ENCODE measurements at places on chromosomes 5 and 9.

DNA sequence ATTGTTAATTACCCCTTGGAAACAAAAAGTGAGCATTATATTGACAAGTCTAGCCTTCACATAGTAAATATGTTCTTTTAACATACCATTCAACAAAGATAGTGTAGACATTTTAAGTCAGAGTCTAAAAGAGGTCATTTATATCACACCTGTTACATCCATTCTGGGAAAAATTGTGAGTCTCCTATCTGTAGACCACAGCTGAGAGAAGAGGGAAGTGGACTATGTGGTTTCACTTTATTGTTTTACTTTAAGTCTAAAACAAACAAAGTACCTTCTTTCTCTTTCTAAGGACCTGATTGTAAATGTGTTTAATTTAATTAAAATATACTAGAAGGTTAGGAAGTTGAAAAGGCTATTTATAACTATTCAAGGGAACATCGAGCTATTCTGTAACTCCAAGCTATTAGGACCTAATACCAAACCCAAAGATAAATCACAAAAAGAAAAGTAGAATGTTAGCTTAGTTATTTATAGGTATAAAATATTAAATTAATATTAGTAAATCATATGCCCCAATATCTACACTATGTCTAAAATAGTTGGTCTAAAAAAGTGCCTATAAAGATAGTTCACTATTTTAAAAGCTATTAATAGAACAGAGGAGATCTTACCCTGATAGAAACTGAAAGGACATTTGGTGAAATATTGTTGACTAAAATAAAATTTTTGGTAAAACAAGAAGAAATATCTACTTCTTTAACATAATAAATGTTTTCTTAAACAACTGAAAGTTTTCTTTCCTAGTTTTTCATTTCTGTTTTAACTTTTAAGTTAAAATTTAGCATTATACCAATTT is 134.9 kb downstream of the TMEM167A start:
- DNase-seq: no peak

GRCh38 chr9:94108584-94108983 is 24.3 kb downstream of the PTPDC1 start:
- DNase-seq: no peak

DNA sequence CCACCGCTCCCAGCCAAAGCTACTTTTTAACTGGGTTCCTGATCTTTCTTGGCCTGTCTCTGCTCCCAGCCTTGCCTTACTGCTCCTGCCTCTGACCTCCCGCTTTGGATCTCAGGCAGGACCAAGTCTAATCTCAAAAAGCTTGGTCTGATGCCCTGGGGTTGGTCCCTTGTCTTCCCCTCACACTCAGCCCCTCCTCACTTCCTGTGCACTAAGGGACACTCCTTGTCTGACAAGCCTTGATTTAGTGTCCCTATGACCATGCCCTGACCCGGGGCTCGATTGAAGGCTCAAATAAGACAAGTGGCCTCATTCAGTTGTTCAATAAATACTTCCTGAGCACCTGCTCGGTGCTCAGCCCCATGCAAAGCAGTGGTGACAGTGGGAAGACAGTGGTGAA is 3.7 kb upstream of the GTF3C5 start:
- DNase-seq: no peak

- no peak for DNase-seq
Observed at GRCh38 chr9:89970701-89971100, 365.9 kb downstream of the GADD45G start.

DNA sequence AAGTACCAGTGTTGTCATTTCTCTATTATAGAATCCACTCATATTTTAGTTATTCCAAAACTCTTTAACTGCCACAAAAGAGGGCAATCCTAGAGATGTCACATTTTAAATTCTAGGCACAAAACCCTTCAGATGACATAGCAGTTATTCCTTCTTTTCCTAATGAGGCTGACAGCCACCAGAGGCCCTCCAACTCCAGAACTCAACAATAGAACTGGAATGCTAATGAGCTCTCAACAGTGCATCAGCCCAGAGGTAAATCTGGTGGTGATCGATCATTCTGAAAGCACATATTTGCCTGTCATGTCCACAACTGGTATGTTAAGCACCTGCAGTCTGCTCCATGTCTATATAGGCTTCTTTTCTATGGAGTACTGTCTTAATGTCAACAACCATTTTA is 40.2 kb upstream of the RAB3C start:
- DNase-seq: no peak

DNA sequence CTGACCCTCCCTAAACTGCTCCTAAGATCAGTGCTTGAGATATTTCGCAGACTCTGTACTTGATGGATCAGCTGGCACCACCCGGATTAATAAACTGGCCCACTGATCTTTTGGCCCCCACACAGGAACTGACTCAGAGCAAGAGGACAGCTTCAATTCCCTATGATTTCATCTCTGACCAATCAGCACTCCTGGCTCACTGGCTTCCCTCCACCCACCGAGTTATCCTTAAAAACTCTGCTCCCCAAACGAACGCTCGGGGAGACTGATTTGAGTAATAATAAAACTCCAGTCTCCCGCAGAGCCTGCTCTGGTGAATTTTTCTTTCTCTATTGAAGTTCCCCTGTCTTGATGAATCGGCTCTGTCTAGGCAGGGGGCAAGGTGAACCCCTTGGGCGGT is 36.5 kb upstream of the CD180 start:
- DNase-seq: no peak

- DNase-seq: no peak
Observed at GRCh38 chr5:169125571-169125970, 175.4 kb downstream of the SLIT3 start.

DNA sequence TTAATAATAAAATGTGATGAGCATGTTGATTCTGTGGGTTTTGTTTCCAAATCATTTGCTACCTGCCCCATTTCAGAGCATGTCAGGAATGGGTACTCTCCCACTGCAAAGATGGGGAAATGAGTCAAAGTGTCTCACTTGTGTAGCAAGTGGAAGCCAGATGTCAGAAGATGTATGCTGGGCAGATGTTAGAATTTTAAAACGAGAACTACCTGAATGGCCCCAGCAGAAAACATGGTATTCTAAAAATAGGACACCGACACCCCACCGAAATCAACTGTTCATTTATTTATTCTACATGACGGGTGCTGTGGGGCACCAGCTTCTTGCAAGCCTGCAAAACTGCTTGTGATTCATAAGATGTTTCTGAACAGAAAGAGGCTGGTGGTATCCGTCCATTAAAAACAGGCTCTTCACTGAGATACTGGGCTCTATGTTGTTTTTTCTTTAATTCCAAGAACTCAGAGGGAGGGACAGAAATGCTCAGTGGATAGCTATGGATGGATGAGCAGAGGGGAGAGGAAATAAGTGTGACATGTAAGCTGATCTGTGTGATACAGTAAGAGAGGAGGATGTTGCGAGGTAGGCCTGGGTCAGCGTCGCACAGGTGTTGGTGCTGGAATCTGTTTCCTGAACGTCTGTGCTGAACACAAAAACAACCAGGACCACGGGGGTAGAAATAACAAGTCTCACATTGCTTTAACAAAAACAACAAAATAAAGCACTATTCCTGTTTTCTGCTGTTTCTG is 157.2 kb downstream of the EFNA5 start:
- DNase-seq: peak; percentile 70

DNA sequence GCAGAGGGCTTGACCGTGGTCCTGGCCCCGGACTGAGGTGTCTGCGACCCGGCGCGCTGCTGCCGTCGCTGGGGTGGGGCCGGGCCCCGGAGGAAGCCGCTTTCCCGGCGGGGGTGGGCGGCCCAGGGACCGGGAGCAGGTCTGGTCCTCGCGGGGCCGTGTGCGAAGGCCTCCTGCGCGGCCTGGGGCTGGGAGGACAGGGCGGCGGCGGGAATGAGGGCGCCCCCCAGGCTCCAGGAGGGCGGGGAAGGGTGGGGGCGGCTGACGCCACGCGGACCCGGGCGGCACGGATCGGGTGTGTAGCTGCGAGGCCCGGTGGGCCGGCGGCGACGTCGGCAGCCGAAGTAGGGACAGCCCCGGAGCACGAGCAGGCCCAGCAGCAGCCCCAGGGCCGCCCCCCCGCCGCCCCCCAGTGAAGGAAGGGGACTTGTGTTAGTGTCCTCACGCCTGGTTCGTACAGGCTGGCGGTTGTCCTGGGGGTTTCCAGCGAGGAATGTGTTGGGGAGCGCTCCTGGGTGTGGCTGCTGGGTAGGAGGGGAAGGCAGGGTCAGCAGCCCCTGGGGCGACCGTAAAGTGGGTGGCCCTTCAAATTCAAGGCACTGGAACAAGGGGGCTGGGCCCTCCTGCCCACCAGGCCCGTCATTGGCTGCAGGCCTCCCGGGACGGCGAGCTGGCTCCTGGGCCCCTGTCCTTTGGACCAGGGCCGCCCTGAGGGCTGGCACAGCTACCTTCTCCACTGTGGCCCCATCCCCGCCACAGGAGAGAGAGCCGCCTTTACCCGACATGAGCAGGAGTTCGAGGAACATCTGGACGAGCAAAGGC is 597 bp upstream of the TMEM250 start:
- no peak for DNase-seq

DNA sequence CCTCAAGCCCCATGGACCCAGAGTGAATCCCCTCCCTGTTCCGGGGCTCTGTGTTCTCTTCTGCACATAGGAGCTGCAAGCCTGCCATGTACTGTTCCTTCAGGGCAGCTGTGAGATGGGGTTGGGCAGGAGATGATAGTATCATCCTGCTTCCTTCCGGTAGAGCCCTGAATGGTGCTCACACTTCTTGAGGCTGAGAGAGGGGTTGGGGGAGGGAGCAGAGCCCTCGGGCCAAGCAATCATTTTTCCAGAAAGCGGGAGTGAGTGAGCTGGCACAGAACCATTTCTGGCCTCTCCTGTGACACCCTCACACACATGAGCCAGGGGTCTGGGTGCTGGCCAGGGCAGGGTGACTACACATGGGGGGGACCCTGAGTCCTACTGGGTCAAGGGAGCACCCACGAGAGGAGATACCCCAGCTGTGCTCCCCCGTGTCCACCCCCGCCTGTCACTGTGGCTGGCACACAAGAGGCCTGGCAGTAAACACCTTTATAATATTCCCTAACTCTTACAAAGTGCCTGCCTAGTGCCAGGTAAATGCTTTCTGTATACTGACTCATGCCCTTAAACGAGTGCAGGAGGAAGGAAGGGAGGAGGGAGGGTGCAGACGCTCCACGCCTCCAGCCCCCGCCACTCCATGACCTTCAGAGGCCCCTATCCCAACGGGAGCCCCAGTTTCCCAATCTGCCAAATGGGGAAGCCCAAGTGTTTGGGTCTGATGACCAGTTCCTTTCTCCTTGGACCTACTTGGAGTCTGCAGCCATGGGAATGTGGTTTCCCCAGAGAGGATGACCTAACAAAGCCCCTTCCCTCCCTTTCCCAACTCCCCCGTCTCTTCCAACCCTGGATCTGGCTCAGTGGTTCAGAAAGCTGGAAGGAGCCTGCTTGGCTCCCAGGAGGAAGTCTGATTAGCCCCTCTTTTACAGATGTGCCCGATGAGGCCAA is 15.5 kb downstream of the AKNA start:
- peak; percentile 91 for DNase-seq

DNA sequence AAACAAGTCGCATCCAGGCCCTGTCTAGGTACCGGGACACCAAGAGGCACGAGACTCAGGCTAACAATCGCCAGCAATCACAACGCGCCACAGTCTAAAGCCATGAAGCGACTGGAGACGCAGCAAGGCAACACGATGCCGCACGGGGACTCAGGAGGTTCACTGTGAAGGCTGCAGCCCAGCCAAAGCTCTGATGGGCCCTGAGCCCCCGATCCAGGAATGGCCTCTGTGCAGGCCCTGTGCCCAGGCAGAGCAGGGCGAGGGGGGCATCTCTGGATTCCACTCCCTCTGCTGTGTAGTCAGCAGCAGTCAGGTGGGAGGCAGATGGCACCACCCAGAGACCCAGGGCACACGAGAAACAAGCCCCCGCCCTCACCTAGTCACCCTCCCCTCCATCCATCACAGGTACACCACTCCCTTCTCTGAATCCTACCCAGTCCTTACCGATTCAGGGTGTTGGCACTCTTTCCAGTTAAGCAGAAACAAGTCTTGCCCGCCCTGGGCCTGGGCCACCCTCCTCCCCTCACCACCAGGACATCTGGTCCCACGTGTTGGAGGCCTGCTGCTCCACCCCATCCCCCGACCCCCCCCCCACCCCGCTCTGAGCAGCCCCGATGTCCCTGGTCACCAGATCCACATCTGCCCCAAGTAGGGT is 1.1 kb downstream of the RALGDS start:
- no peak for DNase-seq

DNA sequence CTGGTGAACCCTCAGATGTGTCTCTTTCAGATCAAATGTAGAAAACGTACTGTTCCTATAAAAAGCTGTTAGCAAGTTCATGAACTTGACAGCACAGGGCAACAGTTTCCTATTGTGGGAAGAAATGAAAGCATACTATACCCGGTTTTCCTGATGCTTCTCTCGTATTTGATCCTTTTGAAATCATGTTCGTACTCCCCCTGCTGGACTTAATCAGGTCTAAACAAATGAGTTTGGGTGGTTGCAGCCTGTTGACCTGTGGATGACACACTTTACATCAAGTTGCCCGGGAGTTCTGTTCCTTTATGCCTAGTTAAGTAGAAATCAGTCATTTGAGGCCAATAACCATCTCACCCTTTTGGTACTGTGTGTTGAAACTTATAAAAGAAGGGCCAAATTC is 1992.3 kb downstream of the MAT2B start:
- DNase-seq: no peak

DNA sequence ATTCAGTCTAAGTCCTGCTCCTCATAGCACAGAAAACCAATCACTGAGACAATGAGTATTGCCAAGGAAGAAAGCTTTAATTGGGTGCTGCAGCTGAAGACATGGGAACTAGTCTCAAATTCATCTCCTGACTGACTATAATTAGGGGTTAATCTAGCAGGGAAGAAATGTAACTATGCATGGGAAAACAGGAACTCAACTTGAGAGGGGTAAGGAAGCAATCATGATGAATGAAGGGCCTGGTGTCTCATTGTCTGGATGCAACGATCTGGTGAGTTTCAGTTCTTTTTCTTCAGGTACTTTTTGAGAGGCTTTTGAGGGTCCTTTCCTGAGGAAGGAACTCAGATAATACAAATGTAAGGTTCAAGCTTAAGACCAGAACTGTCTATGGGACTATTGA is 24.0 kb upstream of the OCLN start:
- no peak for DNase-seq

DNA sequence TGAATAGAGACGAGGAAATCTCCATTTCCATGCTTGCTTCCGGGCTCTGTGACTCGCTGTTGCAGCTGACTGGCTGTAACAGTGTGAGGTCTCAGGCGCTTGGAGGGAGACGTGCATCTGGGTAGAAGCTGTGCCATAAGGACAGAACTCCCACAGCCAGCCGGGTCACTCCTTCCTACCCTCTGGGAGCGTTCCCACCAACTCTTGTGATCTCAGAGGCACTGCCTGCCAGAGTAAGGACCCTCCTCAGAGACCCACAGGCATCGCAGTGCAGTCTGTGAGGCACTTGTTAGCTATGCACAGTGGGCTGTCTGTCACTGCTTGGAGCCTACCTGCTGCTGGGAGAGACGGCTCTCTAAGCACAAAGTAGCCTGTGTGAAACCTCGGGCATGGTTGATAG is 203.4 kb upstream of the SEMA6A start:
- DNase-seq: peak; percentile 6

DNA sequence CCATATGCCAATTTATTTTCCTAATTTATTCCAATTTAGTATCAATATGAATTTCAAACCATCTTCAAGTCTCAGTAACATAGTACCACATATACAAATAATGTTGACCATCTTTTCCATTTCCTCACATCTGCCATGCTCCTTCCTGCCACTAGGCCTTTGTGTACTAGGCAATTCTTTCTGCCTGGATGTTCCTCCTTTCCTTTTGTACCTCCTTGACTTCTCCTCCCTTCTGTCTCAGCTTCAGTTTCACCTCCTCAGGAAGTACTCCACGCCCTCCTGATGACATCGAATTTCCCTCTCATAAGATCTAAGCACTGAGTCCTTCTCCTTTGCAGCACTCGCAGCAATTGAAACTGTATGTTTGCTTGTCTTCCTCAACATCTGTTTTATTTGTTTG is 53.9 kb downstream of the MEF2C start:
- no peak for DNase-seq

All from kidney glomerular epithelial cell (primary cell).